ENCODE measurements at places on chromosomes 6 and 20.

DNA sequence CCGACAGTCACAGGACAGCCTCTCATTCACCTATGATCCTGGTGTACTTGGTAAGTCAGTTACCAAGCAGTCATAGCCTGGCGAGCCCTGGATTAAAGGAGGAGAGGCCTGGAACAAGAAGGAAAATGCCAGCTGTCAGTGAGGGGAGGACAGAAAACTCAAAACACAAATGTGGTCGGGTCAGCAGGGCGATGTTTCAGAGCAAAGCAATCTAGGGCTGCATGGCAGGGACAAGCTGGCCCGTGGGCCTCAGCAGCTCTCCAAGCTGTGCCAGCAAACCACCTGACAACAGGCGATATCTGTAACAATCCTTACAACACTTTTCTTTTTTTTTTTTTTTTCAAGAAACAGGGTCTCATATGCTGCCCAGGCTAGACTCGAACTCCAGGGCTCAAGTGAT is 40.3 kb downstream of the MGME1 start:
- DNase-seq = no peak

DNA sequence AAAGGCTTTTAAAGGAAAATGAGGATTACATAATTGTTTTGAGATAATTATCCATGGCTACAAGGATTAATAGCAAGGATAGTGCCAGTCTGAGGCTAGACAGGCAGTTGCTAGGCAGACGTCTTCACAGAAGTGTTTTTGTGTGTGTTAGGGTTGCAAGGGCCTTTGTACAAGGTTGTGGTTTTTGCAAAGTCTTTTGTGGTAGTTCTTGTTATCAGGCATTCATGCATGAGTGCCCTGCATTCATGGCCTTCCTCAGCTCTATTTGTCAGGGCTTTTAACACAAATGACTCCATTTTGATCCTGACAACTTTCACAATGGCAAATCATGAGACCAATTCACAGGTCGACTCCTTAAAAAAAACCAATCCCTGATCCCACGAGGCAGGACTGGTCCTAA is 68.1 kb upstream of the TXNDC5 start:
- peak; percentile 23 for DNase-seq

DNA sequence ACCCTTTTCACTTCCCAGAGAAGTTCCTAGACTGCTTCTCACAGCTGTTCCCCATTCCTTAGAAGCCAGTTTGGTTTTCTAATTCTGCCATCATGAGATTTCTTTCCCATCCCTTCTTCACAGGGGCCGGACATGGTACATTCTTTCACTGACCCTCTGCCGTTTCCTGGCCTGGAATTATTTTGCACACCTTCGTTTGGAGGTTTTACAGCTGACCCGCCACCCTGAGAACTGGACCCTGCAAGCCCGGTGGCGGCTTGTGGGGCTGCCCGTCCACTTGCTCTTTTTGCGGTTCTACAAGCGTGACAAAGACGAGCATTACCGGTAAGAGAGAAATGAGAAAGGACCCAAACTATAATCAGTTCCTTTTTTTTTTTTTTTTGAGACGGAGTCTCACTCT is 4.2 kb downstream of the C6orf136 start:
- no peak for DNase-seq

GRCh38 chr6:87993356-87993755 is 54.3 kb upstream of the SPACA1 start:
- no peak for DNase-seq

DNA sequence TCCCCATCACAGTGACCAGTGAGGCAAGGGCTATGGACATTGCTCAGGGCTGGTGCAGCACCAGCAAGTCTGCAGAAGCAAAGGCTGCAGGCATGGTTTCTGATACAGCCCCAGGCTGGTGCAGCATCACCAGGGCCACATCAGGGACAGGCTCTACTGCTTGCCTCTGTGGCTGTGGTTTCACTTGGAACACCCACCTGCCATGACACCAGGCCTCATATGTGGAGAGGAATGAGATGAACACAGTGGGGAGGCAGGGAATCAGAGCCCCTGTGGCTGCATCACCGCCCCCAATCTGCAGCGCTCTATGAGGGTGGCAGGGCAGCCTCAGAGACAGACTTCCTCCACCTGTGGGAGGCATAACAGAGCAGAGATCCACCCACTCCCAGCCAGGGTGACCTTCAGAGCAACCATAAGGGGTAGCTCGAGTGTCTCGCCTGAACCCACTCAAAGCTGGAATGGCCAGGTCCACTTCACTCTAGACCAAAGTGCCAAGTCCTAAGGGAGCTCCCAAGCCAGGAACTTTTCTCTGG is 7.9 kb downstream of the RING1 start:
- no peak for DNase-seq

DNA sequence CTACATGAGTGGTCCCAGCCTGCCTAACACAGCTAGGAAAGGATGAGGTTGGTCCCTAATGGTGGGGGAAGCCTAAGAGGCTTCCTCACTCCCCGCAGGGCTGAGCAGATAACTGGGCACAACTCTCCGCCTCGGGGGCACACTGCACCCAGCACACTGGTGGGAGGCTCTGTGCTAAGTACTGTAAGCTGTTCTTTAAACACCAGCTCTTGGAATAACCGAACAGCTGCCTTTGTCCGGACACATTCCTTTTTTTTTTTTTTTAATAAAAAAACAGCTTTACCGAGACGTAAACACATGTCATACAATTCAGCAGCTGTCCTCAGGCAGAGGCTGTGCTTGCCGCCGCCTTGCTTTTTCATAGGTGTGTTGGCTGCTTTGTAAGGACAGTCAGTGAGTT is 6.9 kb downstream of the PSMG4 start:
- DNase-seq = no peak

DNA sequence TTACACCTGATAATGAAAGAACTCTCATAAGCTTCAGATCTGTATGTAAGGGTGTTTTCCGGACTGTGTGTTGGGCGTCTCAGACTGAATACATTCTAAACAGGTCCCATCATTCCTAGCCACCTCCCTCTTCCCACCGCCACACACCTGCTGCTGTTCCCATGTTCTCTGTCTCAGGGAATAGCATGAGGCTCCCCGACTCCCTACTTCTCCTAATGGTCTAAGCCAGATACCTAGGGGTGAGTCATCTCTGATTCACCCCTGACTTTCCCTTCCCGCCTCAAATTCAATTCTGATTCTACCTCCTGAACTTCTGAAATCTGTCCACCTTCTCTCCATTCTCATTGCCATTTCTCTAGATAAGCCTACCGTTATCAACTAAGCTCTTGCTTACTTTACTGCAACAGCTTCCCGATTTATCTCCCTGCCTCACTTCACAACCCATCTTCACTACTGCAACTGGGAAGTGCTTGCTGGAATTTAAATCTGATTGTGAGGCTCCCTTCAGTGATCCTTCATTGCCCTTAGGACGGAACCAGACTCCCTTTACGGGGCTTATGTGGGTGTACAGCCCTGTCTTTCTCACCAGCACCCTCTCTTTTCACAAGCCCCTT is 1.6 kb downstream of the TMEM14A start:
- no peak for DNase-seq

DNA sequence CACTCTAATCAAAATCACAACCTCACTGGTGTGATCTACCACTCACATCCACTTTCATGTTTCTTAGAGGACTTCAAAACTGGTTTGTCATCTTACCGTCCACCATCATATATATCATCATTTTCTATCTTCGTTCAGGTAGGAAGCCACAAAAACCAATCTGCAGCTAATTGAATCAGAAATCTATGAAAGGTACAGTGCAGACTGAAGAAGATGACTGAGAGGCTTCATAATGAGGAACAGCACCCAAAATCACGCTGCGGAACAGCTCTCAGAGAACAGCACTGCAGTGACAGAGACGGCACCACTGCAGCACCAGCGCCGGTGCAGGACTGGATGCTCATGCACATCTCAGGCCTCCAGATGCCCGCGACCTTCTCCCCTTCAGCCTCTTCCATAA is 13.0 kb downstream of the GMDS start:
- no peak for DNase-seq

DNA sequence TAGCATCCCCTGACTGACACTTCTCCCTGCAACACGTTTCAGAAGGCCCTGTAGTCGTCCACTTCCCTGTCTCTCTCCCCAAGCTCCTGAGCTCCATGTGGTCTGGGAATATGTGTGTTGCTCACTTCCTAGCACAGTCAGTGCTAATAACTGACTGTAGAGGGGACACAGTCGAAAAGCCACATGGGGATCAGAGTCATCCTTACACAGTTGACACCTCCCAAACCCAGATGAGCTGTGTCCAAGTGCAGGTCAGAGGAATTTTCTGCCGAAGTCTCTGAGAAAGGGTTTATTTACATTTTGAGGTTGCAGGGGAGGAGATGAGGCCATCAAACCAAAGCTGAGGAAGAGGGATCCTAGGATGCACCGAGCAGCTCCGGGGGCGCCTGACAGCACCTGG is 3.5 kb upstream of the ADAM33 start:
- DNase-seq = no peak

DNA sequence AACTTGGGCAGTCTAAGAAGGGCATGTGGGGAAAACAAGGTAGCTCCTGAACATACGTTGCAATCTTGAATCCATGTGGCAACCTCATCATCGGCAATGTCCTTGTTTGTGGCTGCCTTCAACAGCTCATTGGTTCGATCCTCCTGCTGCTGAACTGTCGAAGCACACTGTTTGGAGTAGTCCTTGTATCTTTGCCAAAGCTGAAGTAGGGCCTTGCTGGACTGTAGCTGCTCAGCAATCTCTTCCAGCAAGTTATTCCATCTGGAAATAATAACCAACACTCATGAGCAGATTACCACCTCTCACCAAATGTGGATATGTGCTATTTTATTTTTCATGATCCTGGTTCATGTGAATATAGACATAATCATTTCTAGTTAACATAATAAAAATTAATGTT is 413.3 kb downstream of the ESR1 start:
- DNase-seq = no peak
